ENCODE measurements at places on chromosomes 12 and 14. TPM values are rescaled to one million over a fixed set of nuclear protein-coding genes. Genes with fewer than 3 reads are reported as not detected.

DNA sequence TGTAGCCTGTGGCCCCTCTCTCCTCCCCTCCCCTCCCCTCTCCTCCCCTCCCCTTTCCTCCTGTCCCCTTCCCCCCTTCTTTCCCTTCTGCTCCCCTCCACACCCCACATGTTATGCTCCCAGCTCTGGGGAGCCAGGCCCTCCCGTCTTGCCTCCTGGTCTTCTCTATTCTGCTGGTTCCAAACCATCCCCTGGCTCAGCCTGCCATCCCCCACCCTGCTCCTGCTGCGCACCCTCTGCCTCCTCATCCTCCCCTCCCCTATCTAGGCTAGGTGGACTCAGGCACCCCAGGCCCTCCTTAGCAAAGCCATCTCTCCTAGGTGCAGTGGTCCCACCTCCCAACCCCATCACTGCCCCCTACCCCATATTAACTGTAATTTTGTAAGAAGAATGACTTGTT, 99.5 kb downstream of the CALM1 start:
- no peaks in the 10 kb centered on the region for H3K27me3 ChIP-seq
- H3K36me3 ChIP-seq: no peaks in the 10 kb centered on the region
- DNase-seq: no peak
- no peak overlapping the region for H3K27ac ChIP-seq

DNA sequence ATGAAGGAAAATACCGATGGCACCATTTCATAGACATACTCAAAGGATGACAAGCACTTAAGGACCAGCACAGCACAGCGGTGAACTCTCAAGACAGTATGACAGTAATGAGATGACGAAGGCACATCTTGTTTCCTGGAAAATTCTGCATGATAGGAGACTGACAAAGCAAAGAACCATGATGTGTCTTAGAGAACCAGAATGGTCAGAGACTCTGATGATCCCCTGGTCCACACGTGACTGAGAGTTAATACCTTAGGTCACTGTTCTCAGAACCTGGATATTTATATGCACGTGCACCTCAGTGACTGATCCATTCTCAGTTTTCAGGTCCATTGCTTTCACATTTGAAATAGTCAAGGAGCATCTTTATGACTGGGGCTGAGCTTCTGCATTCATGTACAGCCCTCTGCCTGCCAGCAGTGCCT, 35.3 kb downstream of the PROX2 start:
- peaks cover 8% of the 10 kb centered on the region for H3K36me3 ChIP-seq
- no peak for DNase-seq
- H3K4me1 ChIP-seq: 0 out of 2 replicates have a peak, but pooled peaks cover 5% of the 10 kb centered on the region

DNA sequence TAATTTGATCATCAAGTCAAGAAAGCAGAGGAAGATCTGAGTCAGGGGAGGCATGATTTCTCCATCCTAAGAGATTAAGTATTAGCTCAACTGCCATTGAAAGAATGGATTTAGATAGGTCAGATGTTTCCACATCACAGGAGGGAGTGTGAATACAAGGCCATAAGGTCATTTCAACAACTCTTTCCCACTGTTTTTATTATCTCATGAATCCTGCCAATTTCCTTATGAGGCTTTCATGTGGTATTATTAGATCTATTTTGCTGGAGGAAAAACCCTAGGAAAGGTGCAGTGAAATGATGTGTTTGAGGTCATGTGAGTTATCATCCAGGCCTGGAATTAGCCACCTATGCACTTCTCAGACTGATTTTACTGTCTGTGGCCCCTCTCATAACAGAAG, 269.0 kb downstream of the NOVA1 start:
- no peak for DNase-seq
- H3K27ac ChIP-seq: no peak overlapping the region
- no peaks in the 10 kb centered on the region for H3K27me3 ChIP-seq
- H3K36me3 ChIP-seq: no peaks in the 10 kb centered on the region

DNA sequence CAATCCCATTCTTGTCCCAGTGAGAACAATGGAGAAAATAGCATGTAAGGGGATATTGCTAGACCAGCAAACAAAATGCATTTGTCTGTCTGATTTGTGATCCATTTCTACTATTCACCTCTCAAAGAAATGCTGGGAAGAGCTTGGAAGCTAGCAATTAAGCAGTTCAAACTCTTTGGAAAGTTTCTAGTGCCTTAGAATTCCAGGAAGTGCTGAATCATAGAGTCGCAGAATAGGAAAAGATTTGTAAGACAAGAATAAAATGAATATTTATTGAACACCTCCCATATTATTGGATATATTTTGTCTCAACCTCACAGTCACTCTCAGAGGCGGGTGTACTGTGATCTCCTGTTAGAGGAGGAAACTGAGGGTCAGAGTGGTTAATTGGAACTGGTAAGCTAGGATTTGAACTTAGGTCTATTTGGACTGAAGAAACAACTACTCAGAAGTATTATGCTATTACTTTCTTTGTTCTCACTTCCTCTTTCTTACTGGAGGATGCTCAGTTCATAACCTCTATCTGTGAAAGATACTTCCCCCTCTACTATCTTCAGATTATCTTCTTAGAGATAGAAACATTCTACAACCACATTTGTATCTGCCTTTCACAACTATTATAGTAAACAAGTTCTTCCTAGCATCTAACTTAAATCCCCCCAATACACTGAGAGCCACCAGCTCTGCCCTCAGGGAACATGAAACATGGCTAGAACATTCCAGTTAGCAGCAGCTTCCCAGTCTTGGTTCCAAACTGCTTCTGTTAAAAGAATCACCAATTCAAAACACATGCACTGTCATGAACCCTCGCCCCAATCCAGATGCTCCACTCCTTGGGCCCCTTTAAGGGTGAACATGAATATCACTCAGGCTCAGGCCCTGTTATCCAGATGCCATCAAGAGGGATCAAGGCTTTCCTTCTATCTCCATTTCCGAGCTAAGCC, 64.2 kb downstream of the DRAM1 start:
- no peak for DNase-seq
- peaks cover 17% of the 10 kb centered on the region for H3K4me1 ChIP-seq
- no peaks in the 10 kb centered on the region for H3K27me3 ChIP-seq
- H3K36me3 ChIP-seq: no peaks in the 10 kb centered on the region
- no peak overlapping the region for H3K27ac ChIP-seq

DNA sequence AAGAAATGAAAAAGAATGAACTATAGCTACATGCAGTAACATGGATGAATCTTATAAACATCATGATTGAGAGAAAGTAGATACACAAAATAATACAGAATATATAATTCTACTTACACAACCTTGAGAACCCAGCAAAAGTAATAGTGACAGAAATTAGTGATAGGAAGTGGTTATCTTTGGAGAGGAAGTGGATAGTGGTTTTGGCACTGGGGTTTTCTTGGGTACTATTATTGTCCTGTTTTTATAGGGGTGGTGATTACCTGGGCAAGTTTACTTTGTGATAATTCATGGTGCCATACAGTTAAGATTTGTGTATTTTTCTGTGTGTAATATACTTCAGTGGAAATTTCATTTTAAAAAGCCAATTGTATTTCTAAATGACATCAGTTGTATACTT, 352.7 kb downstream of the AEBP2 start:
- H3K4me3 ChIP-seq: no peak overlapping the region
- DNase-seq: no peak
- H3K36me3 ChIP-seq: no peaks in the 10 kb centered on the region
- no peaks in the 10 kb centered on the region for H3K4me1 ChIP-seq
- no peak overlapping the region for H3K27ac ChIP-seq

GRCh38 chr12:5520831-5521230, 88.9 kb downstream of the NTF3 start:
- no peaks in the 10 kb centered on the region for H3K27me3 ChIP-seq
- no peak overlapping the region for H3K27ac ChIP-seq
- no peak overlapping the region for H3K4me3 ChIP-seq
- no peaks in the 10 kb centered on the region for H3K36me3 ChIP-seq

- H3K4me1 ChIP-seq: peaks cover 8% of the 10 kb centered on the region
- no peak for DNase-seq
- peak overlapping the region; percentile 99 for H3K4me3 ChIP-seq
- 0 out of 2 replicates have a peak, but pooled peaks cover 2% of the 10 kb centered on the region for H3K36me3 ChIP-seq
- peak overlapping the region; percentile 96 for H3K27ac ChIP-seq
- H3K27me3 ChIP-seq: peaks cover 2% of the 10 kb centered on the region
Observed at GRCh38 chr12:121352682-121353018, 439 bp upstream of the ANAPC5 start.

- no peak for DNase-seq
- H3K36me3 ChIP-seq: peaks cover 77% of the 10 kb centered on the region
- peaks cover 14% of the 10 kb centered on the region for H3K27me3 ChIP-seq
- no peak overlapping the region for H3K27ac ChIP-seq
Observed at GRCh38 chr12:129127771-129128170, 274.5 kb downstream of the GLT1D1 start.

DNA sequence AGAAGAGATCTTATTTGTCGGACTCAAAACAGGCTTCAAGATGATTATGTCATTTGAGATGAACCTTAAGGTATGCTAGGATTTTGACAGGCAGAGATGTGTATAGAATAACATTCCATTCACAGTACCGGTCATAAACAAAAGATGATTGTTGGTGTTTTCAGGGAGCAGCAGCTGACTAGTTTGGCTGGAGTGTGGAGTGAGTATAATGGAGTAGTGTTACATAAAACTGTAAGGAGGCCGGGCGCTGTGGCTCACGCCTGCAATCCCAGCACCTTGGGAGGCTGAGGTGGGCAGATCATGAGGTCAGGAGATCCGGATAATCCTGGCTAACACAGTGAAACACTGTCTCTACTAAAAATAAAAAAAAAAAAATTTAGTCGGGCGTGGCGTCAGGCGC, 23.9 kb downstream of the SERPINA10 start:
- H3K4me1 ChIP-seq: no peaks in the 10 kb centered on the region
- H3K27me3 ChIP-seq: no peaks in the 10 kb centered on the region
- no peak for DNase-seq
- H3K27ac ChIP-seq: no peak overlapping the region
- no peak overlapping the region for H3K4me3 ChIP-seq
- H3K36me3 ChIP-seq: no peaks in the 10 kb centered on the region

- no peaks in the 10 kb centered on the region for H3K36me3 ChIP-seq
- no peak within 1 kb of the TSS for H3K27ac ChIP-seq
- H3K27me3 ChIP-seq: no peaks in the 10 kb centered on the region
- H3K4me1 ChIP-seq: no peaks in the 10 kb centered on the region
- DNase-seq: no peak
- H3K4me3 ChIP-seq: no peak within 1 kb of the TSS
Observed at GRCh38 chr12:52651726-52652261, at the start of gene KRT2. KRT2 (minus strand) TSS chr12:52652211; CDS start chr12:52652142, 69 bp downstream.

- H3K4me3 ChIP-seq: no peak overlapping the region
- H3K27me3 ChIP-seq: no peaks in the 10 kb centered on the region
- H3K36me3 ChIP-seq: no peaks in the 10 kb centered on the region
Observed at GRCh38 chr12:2291182-2291832, 238.5 kb downstream of the CACNA1C start.

GRCh38 chr14:86858591-86858990, 1134.4 kb downstream of the GALC start:
- DNase-seq: no peak
- H3K27me3 ChIP-seq: no peaks in the 10 kb centered on the region
- no peaks in the 10 kb centered on the region for H3K4me1 ChIP-seq
- no peak overlapping the region for H3K27ac ChIP-seq

The SRSF9 gene
- 276 TPM for total RNA-seq

The LRRC10 gene
- not detected for total RNA-seq

The CACNA1C gene
- total RNA-seq: 1.7 TPM

The GCH1 gene
- total RNA-seq: 9.2 TPM

All from WTC11 (cell line).